ENCODE measurements at places on chromosomes 6 and 20. TPM values are rescaled to one million over a fixed set of nuclear protein-coding genes. Genes with fewer than 3 reads are reported as not detected.

The PRELID3B gene
- 70.0 TPM for total RNA-seq

The OPRM1 gene
- not detected for total RNA-seq

The SOX12 gene
- total RNA-seq, result 9.5 TPM

The PSMB9 gene
- total RNA-seq, result 42.3 TPM

The TCF15 gene
- total RNA-seq, result not detected

The HIVEP1 gene
- total RNA-seq, result 8.3 TPM

The ZC3H12D gene
- 0.15 TPM for total RNA-seq

The C6orf163 gene
- total RNA-seq, result 2.2 TPM

The ADGB gene
- total RNA-seq, result not detected

The POM121L2 gene
- not detected for total RNA-seq

The TPBG gene
- 71.4 TPM for total RNA-seq

The C6orf141 gene
- 1.3 TPM for total RNA-seq

The BPI gene
- total RNA-seq, result not detected

The RARS2 gene
- 58.2 TPM for total RNA-seq

The RFX6 gene
- not detected for total RNA-seq

The TPD52L1 gene
- total RNA-seq, result 10.8 TPM

The CRISP3 gene
- not detected for total RNA-seq
